ENCODE measurements at places on chromosomes 4 and X.

DNA sequence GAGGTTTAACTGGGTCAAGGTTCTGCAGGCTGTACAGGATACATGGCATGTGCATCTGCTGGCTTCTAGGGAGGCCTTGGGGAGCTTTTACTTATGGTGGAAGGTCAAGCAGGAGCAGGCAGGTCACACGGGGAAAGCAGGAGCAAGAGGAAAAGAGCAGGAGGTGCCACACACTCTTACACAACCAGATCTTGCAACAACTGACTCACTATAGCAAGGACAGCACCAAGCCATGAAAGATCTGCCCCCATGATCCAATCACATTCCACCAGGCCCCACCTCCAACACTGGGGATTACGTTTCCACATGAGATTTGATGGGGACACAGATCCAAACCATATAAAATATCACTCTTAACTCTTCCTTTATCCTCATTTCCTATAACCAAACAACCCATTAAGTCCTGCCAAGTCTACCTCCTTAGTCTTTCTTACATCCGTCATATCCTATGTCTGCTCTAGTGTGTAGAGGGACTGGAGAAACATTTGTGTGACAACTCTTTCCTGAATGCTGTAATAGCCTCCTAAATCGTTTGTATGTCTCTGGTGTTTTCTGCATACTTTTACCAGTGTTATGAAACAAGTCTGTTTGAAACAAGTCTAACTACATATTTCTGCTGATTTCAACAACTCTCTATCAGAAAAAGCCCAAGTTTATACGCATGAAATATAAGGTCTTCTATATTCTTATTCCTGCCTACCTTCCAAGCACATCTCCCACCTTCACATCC is 8.3 kb upstream of the RAP2C start:
- no peak for DNase-seq

- peak; percentile 4 for DNase-seq
These were observed 81.7 kb downstream of the ZC4H2 start for GRCh38 chrX:64894454-64895038.

DNA sequence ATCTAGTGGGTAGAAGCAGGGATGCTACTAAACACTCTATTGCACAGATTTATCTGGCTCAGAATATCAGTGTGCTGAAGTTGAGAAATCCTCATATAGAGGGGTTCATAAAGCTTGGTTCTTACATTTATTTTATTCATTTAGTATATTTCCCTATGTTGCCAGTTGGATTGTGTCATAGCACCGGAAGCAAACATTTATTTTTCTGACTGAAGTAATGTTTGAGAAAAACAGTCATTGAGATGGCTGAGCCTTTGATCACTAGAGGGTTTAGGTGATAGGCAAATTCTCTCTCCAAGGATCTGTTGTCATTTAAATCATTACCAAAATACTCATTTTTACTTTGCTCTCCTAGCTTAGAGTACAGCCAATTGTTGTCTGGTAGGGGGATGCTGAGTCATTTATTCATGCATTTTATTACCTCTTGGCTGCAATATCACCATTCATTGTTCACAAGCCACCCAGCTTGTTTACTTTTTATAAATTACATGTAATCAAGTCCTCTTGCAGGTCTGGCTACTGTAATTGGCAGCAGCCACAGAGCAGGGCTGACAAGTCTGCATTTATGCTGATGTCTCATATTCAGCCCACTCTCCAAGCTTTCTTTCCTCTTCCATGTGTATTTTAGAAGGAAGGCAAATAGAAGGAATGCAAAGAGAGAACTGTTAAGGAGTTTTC is 15.2 kb downstream of the GAB1 start:
- no peak for DNase-seq

DNA sequence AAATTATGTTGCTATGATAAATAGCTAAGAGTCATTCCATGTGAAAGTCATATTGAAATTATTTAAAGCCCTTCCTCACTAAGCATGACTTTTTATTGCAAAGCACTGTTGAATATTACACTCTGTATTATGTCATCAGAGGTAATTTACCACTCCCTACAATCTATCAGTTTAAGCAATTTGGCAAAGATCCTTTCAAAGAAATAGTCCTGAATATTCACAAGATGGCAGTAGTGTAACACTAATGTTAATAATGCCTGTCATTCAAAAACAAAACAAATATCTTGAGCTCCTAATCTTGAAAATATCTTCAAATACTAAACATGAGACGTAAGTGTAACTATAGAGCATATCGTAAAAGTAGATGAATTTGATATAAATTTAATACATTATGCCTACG is 208.6 kb upstream of the TECRL start:
- no peak for DNase-seq

GRCh38 chr4:164383058-164383357 is 370.9 kb upstream of the SMIM31 start:
- DNase-seq, result no peak

DNA sequence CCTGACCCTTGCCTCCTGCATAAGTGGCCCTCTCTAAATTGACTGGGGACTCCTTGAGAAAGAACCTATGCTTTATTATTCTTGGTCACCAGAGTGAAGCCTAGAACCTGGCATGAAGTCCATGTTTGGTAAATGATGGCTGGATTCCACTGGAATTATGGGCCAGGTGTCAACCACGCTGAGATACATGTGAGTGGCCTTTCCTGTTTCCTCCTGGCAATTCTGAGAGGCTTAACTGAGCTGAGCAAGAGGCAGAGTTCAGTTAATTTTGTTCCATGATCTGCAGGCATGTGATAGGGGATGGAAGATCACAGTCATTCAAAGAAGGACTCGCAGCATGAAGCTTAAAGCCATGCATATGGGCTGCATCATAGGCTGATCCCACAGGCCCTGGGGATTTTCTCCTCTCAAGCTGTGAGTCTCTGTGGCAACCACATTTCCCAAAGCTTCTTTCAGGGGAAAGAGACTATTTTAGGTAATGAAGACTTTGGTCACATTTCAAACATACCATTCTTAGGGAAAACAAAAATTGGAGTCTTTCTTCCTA is 69.4 kb upstream of the CLNK start:
- DNase-seq, result no peak

DNA sequence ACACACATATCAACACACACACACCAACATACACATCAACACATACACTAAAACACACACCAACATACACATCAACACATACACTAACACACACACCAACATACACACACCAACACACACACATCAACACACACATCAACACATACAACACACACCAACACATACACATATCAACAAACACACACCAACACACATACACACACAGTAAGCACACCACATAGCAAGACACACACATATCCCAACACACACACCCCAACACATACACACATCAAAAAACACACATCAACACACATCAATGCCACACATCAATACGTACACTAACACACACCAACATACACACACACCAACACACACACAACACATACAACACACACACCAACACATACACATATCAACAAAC is 40.9 kb upstream of the MAN2B2 start:
- no peak for DNase-seq

GRCh38 chr4:36337665-36338185 is 56.3 kb downstream of the DTHD1 start:
- DNase-seq, result no peak

GRCh38 chr4:41144040-41144379 is 70.3 kb downstream of the APBB2 start:
- no peak for DNase-seq

- no peak for DNase-seq
These were observed 369.4 kb downstream of the GASK1B start for GRCh38 chr4:157803421-157803820.

- no peak for DNase-seq
These were observed 202.1 kb downstream of the PTTG2 start for GRCh38 chr4:38162240-38162784.

DNA sequence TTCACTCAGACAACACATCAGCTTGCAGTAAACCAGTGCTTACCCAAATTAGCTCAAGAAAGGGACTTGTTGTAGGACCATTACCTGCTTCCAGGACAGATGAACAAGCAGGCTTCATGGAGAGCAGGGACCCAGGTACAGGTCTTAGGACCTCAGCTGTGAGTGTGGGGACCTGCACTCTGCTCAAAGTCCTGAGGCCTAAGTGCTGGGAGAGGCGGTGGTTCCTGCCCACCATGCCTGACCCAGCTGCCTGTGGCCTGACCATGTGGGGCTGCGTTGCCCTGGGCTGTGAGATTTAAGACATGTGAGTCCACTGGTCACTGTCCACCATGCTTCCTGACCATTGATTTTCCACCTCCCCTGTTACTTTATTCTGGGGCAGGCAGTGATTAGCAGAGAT is 140.2 kb downstream of the DCLK2 start:
- DNase-seq, result no peak

DNA sequence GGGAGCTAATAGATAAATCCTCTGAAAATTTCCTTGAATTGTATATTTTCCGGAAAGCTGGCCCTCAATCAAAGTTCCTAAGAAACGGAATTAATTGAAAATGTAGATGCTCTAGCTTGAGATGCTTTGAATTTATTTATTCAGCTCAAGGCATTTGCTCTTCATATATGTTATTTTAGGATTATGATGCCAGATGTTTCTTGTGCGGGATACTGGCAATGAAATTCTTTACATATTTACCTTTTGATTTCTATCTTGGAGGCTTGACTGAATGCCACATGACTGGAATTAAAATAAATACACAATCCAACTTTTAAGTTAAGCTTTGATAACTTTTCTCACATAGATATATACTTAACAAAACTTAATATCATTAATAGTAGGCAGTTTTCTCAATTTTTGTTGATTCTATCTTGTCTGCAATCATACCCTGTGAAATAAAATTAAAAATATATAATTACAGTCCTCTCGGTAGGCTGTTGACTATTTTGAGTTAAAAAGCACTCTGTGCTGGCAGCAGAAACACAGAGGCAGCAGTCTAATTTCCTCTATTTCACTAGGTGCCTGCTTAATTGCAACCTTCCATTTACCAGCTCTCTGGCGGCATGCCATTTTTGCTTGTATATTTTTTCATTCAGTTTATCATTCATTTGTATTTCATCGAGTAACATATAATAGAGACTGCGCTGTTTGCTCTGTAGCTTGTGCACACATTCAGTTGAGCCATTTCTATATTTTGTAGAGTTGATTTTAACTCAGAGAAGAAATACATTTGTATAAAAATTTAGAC is 991.5 kb downstream of the ADGRL3 start:
- no peak for DNase-seq

DNA sequence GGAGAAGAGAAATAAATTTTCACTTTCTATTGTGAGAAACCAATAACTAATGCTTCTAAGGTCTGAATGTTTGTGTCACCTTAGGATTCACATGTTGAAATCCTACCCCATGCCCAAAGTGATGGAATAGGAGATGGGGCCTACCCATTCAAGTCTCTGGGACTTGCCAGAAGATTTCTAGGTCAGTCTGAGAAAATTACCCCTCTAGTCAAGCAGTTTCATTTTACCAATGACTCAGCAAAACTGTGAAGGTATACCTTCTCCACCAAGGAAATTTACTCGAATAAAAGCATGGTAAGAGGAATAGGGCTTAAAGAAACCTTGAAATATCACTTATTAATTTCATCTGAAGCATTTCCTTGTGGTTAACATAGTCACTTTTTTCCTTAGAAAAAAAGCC is 23.5 kb upstream of the PAPSS1 start:
- no peak for DNase-seq

DNA sequence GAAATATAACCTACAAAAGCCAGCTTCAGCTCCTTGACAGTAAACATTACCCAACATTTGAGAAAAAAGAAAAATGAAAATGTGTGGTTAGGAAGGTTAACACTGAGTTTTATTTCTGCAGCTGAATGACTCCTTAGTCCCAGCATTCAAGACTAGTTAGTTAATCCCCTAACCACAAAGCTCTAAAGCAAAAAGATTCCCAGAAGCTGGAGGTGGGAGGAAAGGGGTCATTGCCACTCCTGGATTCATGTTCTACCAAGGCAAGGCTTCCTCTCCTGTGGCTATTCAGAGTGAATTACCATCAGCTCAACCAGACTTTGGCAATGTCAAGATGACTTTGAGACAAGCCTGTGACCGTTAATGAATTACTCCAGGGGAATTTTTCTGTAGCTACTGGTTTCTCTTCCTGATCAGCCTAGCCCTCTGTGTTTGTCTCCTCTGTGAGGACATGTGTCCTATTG is 63.6 kb downstream of the HADH start:
- no peak for DNase-seq

DNA sequence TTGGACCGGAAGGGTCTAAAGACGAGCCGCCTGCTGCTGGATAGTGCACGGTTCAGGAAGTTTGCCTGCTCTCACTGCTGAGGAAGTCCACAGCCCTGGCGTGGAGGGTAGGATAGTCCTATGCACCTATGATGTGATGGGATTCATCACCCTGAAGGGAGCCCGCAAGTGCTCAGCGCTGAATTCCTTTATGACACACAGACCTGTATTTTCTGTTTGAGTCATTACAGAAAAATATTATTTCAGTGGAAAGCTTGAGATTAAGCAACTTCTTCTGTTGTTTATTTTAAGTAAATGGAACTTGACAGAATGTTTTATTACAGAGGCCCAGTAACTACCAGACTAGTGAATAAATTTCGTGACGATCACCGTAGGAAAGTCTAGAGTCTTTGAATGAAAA is 123.2 kb downstream of the TRIML1 start:
- DNase-seq, result no peak

DNA sequence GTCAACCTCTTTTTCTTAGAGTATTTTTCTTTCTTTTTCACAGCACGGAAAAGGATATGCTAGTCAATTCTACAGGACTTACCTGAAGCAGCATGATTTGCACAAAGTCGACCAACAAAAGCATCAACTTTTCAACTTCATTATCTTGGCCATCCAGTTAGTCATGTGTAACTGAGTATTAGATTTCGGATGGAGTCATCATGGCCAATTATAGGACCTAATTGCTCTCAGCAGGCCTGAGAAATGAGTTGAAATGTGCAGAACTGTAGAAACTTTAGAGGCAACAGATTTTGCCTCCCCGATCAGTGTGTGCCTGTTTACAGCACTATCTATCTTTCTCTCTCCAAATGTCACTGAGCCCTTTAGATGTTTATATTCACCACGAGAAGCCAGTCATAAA is 41.0 kb downstream of the PCDH10 start:
- DNase-seq, result no peak

DNA sequence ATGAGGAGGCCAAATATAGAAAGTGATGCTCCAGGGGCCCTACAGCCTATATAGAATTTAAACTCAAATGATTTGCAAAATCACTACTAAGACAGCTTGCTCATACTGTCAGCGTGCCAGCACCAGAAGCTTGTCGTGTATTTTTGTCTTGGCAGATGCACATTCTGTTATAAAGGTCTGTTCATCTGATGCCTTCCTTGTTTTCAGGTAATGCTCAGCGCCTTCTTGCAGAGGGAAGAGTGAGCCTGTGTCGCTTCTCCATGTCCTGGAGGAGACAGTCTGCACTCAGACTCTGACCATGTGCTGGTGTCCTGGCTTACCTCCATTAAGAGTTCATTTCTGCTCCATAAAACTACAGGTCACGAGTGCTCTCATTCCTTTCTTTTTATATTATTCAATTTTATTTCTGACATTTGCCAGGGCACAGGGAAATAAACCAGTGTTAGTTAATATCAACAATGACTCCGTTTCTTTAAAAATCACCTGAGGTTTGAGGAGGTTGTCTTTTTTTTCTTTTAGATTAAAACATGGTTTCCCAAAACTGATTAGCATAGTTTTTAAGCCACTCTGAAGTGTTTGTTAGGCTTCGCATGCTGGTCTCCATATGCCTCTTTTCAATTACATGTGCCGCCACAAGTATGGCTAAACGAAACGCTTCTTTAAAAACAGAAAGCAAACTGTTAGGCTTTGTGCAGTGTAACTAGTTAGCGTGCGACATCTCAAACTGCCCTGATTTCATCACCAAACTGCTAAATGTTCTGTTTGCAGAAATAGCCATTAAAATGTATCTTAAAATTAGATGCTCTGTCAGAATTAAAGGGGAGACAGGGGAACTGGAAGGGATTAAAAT is 215.2 kb upstream of the GK2 start:
- DNase-seq, result no peak
